Adrenal gland (tissue), 19 donors: ENCODE measurements at places on chromosomes 6 and 20. TPM values are rescaled to one million over a fixed set of nuclear protein-coding genes. Genes with fewer than 3 reads are reported as not detected.

DNA sequence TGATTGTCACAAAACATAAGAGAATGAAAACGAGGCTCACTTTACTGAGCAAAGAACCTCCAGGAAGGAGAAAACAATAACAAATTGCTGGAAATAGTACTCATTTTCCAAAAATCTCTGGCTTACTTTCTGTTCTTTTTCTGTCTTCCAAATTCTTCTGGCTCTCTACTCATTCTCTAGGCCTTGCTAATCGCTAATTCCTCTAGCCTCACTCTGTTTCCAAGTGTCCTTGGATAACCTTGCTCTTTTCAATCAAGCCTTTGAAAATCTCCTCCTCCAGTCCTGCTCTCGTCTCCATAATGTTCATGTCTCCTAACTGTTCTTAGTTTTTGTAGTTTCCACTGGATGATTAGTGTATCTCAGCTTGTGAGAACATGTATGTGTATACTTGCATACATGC is 96.2 kb upstream of the MAP7 start:
- peaks cover 21% of the 10 kb centered on the region for H3K36me3 ChIP-seq
- H3K27me3 ChIP-seq, result no peaks in the 10 kb centered on the region
- peaks cover 33% of the 10 kb centered on the region for H3K4me1 ChIP-seq
- no peak overlapping the region for H3K4me3 ChIP-seq
- H3K27ac ChIP-seq, result peak overlapping the region; percentile 74

GRCh38 chr6:3039384-3039783 is 28.9 kb upstream of the RIPK1 start:
- H3K36me3 ChIP-seq, result no peaks in the 10 kb centered on the region
- H3K4me1 ChIP-seq, result no peaks in the 10 kb centered on the region
- no peak overlapping the region for H3K27ac ChIP-seq
- no peak overlapping the region for H3K4me3 ChIP-seq

DNA sequence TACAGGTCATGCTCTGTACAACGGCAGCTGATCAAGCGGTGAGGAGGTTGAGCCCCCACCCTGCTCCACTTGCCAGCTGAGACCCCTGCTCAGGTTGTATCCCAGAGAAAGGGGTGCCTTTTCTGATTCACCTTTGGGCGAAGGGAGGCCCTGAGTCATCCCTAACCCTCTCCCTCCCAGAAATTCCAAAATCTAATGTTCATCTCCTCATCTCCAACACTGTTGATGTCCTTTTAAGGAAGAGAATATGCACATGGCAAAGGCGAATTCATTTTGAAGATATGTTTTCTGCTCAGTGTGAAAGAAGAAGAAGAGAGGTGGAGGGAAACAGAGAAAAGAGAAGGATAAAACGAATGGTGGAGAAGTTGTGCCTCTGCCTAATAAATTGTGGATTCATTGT is 120.5 kb downstream of the SCML4 start:
- no peak overlapping the region for H3K4me3 ChIP-seq
- DNase-seq, result no peak
- H3K27me3 ChIP-seq, result no peaks in the 10 kb centered on the region
- no peaks in the 10 kb centered on the region for H3K4me1 ChIP-seq
- no peaks in the 10 kb centered on the region for H3K36me3 ChIP-seq

GRCh38 chr6:123306334-123306733 is 310.3 kb downstream of the CLVS2 start:
- DNase-seq, result no peak
- no peaks in the 10 kb centered on the region for H3K36me3 ChIP-seq
- H3K4me1 ChIP-seq, result no peaks in the 10 kb centered on the region
- H3K27ac ChIP-seq, result no peak overlapping the region
- H3K4me3 ChIP-seq, result no peak overlapping the region
- H3K27me3 ChIP-seq, result no peaks in the 10 kb centered on the region

GRCh38 chr20:34079818-34080217 is 32.2 kb downstream of the EIF2S2 start:
- no peak overlapping the region for H3K27ac ChIP-seq
- DNase-seq, result no peak
- H3K36me3 ChIP-seq, result no peaks in the 10 kb centered on the region
- H3K4me3 ChIP-seq, result no peak overlapping the region

DNA sequence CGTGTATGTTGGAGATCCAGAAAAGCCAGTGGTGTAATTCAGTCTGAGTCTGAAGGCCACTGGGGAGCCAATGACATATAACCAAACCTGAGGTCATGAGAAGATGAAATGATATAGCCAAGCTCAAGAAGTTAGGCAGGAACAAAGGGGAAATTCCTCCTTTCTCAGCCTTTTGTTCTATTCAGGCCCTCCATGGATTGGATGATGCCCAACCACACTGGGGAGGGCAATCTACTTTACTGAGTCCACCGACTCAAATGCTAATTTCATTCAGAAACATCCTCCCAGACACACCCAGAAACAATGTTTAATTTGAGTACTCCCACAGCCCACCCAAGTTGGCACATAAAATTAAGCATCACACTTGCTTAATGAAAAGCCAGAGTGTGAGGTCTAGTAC is 183.6 kb downstream of the GJA1 start:
- no peak for DNase-seq
- H3K4me3 ChIP-seq, result no peak overlapping the region
- no peaks in the 10 kb centered on the region for H3K4me1 ChIP-seq
- H3K36me3 ChIP-seq, result no peaks in the 10 kb centered on the region
- H3K27ac ChIP-seq, result no peak overlapping the region

GRCh38 chr20:51360451-51361201 is 181.9 kb downstream of the NFATC2 start:
- H3K27ac ChIP-seq, result no peak overlapping the region
- H3K36me3 ChIP-seq, result no peaks in the 10 kb centered on the region
- H3K27me3 ChIP-seq, result no peaks in the 10 kb centered on the region
- H3K4me3 ChIP-seq, result no peak overlapping the region
- DNase-seq, result no peak

The ALDH5A1 gene
- 11.2 TPM for total RNA-seq

GRCh38 chr6:48318670-48319069 is 207.7 kb upstream of the PTCHD4 start:
- no peaks in the 10 kb centered on the region for H3K36me3 ChIP-seq
- no peak overlapping the region for H3K27ac ChIP-seq
- H3K4me1 ChIP-seq, result no peaks in the 10 kb centered on the region
- H3K27me3 ChIP-seq, result no peaks in the 10 kb centered on the region

The DUSP15 gene
- 2.6 TPM for total RNA-seq

DNA sequence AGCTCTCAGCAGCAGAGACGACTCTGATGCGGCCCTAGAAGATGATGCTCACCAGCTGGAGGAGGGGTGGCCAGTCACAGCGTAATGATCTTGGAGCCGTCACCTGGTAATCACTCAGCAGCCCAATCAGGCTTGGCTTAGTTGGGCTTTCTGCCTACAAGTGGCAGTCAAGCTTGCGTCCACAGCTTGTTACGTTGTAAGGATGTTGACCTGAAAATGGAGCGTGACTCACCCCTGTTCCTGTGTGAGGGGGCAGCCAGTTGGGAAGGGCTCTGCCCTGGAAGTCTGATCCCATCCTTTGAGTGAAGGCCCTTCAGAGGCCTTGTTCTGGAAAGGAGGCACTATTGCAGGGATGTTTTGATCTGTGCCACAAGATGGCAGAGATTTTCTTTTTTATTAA is 49.8 kb downstream of the SPATA2 start:
- H3K4me3 ChIP-seq, result no peak overlapping the region
- no peaks in the 10 kb centered on the region for H3K4me1 ChIP-seq
- peaks cover 22% of the 10 kb centered on the region for H3K36me3 ChIP-seq
- DNase-seq, result no peak

GRCh38 chr20:34150306-34151000 is 38.4 kb upstream of the EIF2S2 start:
- DNase-seq, result no peak
- no peak overlapping the region for H3K27ac ChIP-seq
- H3K4me1 ChIP-seq, result no peaks in the 10 kb centered on the region
- H3K36me3 ChIP-seq, result no peaks in the 10 kb centered on the region

The POU5F1 gene
- total RNA-seq, result not detected

The GLP1R gene
- total RNA-seq, result not detected

The SOBP gene
- 14.7 TPM for total RNA-seq

DNA sequence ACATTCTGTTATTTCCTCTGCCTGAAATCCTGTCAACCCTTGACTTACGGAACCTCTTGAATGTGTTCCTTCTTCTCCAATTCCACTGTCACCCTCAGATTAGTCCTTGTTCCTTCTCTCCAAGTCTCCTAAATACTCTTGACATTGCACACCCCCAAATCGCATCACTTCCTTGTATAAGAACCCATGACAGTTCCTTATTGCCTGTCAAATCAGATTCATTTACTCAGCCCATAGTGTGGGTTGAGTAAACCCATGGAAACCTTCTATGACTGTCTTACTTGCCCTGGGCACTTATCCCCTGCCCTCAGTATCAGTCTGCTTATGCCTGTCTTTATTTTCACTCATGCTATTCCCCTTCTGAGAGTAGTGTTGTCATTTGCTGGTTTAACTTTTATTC is 40.5 kb downstream of the ARMC2 start:
- DNase-seq, result peak; percentile 23
- H3K4me3 ChIP-seq, result no peak overlapping the region
- peaks cover 11% of the 10 kb centered on the region for H3K4me1 ChIP-seq

The XKR7 gene
- not detected for total RNA-seq

DNA sequence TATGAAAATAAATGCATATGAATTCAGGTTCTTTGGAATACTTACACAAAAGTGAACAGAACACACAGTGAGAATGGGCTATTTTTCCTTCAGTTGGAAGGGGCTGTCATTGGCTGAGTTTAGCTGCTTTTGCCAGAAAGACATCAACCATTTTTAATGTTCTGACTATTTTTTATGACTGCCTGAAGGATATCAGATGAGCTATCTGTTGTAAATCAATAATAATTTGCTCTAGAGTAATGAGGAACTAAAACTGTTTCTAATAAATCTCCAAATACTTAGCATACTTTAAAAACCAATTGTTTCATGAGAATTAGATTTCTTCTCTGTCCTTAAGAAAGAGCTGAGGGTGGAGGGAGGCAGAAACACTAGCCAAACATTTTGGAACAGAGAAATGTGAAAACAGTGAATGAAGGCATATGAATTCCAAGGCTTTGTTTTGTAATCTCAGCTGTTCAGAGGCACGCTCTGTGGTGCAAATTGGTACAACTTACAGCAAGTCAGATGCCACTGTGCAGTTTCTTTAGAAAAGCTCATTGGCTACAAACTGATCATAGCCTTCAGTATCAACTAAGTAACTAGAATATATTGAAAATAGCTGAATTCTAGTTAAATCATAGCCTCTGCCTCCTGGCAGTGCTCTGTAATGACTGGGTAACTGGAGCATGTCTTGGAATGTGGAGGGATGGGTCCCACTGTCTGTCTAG is 228.9 kb upstream of the JAG1 start:
- H3K27ac ChIP-seq, result no peak overlapping the region
- H3K27me3 ChIP-seq, result no peaks in the 10 kb centered on the region
- H3K4me3 ChIP-seq, result no peak overlapping the region
- no peaks in the 10 kb centered on the region for H3K4me1 ChIP-seq
- H3K36me3 ChIP-seq, result no peaks in the 10 kb centered on the region
- DNase-seq, result no peak

GRCh38 chr6:13614126-13614925 is 809 bp upstream of the NOL7 start:
- DNase-seq, result no peak
- H3K4me1 ChIP-seq, result peaks cover 27% of the 10 kb centered on the region
- no peak overlapping the region for H3K4me3 ChIP-seq
- peak overlapping the region; percentile 81 for H3K27ac ChIP-seq
- H3K27me3 ChIP-seq, result no peaks in the 10 kb centered on the region

DNA sequence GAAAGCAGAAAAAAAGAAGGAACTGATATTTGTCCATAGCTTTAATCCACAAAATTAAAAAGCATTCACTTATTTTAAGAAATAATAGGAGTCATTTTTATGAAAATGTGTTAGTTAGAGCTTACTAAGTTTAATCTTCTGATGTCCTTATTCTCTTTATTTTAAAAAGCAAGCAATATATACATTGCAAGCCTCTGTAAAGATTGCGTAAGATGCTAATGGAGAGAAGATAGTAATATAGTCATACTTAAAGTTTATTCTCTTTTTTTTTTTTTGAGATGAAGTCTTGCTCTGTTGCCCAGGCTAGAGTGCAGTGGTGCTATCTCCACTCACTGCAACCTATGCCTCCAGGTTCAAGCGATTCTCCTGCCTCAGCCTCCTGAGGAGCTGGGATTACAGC is 39.7 kb downstream of the AIG1 start:
- no peaks in the 10 kb centered on the region for H3K36me3 ChIP-seq
- H3K27ac ChIP-seq, result no peak overlapping the region
- no peak overlapping the region for H3K4me3 ChIP-seq
- H3K27me3 ChIP-seq, result no peaks in the 10 kb centered on the region
- no peak for DNase-seq

The FYN gene
- 22.1 TPM for total RNA-seq

DNA sequence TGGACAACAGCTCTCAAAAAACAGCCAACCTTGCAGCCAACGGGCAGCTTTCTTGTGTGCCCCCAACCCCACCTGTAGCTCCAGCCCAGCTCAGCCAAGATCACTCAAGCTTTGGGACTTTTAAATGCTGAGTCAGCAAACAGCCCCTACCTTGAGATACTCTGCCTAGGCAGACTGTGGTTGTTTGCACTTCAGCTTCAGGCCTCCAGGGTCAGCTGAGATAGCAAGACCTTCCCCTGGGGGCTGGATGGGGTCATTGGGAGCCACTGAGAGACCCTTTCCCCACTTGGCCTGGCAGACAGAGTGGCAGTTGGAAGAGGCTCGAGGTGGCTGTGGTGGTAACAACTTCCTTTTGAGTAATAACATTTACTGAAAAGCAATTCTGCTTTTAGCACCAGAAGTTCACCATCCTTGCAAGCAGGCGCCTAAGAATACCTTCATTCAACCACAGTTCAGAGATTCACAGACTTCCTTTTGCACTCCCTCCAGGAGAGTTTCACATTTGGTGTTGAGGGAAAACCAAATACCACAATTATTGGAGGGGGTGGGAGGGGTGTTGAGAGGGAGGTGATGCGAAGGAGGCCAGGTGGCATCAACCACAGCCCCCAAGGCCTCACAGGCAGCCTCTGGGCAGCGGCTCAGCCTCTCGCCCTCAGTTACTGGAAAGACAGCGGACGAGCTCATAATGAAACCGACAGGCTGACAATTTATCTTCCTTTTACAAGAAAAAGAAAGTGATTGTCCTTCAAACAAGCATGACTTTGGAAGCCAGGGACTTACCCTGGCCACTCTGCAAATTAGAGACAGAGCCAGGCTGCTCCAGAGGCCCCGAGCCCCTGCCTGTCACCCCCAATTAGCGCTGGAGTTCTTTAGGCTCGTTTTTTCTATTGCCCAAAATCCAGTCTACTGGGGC is 148.1 kb downstream of the CEBPB start:
- H3K27me3 ChIP-seq, result no peaks in the 10 kb centered on the region
- peak overlapping the region; percentile 35 for H3K27ac ChIP-seq
- H3K4me3 ChIP-seq, result no peak overlapping the region
- DNase-seq, result no peak
- H3K4me1 ChIP-seq, result peaks cover 19% of the 10 kb centered on the region
- no peaks in the 10 kb centered on the region for H3K36me3 ChIP-seq

DNA sequence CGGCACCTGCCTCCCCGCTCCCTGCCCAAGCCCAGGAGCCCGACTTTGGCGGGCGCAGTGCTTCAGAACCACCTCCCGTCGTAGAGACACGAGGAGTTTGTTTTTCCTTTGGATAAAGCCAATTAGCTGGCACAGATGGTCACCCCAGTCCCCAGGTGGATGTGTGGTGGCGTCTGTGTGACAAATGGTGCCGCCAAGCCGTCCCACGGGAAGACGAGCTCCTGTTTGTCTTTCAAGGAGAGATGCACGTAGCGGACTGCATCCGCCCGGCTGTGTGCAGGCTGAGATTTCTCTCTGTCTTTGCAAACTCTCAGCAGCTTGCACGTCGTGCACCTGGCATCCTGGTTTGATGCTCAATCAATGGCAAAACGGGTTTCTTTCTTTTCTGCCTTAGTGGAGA is 16.1 kb upstream of the MRGBP start:
- no peak overlapping the region for H3K4me3 ChIP-seq
- no peaks in the 10 kb centered on the region for H3K36me3 ChIP-seq
- H3K27me3 ChIP-seq, result peaks cover 8% of the 10 kb centered on the region
- H3K4me1 ChIP-seq, result no peaks in the 10 kb centered on the region
- H3K27ac ChIP-seq, result no peak overlapping the region

The LPA gene
- total RNA-seq, result 0.26 TPM

The TMEM170B gene
- total RNA-seq, result 7.5 TPM
